Stimulated activated CD4-positive, alpha-beta T cell treated with anti-CD3 and anti-CD28 coated beads, Interleukin-2, amount 100 ng/mL, for 48 hours (primary cell): ENCODE measurements at places on chromosomes 11 and 22.
A peak's percentile ranks its signal among the peaks of the same experiment; 100 is the strongest.

DNA sequence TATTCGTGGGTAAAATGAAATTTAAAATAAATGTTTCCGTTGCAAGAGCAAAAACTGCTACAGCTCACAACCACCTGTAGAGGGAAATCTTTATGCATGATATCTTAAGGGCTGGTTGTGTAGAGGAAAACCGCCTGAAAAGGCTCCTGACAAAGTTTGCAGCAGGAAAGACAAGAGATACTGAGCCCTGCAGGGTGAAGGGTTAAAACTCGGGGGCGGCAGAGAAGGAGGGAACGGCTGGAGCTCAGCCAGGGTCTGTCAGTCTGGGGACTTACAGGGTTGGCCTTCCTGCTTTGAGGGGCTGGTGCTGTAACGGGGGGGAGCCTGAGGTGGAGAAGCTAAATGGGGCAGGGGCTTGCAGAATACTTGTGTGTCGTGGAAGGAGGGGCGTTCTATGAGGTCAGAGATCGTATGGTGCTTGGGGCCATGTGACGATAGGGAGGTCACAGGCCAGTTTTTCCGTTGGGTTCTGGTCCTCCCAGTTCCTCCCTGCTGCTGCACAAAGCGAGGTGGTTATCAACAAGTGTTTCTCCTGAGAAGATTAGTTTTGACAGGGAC lies 122.9 kb upstream of the HSD17B12 start:
- DNase-seq: no peak

DNA sequence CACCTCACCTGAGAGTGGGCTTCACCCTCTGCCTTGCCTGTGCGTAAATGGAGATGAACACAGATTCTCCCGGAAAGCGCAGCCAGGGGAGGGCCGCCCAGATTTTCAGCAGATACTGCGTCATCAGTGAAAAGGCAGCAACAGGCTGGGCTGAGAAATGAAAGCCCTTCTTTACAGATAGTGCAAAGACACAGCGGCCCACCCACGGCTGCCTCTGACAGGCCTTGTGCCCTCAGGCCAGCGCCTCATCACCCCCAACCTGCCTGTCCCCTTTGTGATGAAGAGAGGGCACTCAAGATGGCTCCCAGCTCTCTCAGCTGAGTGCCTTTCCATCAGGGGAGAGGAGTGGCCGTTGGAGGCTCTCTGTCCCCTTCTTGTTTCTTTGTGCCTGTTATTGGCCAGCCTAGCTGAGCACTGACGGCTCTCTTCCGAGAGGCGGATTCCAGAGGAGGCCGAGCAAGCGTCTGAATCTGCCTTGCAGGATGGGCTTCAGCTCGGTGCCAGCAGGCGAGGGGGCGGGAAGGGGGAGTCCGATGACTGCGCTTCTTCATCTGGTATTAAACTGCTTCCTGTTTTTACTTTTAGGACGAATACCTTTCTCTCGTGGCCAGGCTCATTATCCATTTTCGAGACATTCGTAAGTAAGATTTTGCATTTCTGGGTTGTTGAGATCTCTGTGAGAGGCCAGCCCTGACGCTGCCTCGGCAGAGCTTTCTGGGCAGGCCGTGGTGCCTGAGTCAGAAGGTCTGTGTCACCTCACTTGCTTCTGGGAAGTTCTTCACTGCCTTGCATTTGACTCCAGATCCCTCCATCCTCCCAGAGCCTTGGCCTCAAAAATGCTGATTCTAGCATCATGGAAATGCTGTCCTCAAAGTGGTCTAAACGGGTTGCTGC lies 43.7 kb downstream of the MED15 start:
- DNase-seq: peak; percentile 59

DNA sequence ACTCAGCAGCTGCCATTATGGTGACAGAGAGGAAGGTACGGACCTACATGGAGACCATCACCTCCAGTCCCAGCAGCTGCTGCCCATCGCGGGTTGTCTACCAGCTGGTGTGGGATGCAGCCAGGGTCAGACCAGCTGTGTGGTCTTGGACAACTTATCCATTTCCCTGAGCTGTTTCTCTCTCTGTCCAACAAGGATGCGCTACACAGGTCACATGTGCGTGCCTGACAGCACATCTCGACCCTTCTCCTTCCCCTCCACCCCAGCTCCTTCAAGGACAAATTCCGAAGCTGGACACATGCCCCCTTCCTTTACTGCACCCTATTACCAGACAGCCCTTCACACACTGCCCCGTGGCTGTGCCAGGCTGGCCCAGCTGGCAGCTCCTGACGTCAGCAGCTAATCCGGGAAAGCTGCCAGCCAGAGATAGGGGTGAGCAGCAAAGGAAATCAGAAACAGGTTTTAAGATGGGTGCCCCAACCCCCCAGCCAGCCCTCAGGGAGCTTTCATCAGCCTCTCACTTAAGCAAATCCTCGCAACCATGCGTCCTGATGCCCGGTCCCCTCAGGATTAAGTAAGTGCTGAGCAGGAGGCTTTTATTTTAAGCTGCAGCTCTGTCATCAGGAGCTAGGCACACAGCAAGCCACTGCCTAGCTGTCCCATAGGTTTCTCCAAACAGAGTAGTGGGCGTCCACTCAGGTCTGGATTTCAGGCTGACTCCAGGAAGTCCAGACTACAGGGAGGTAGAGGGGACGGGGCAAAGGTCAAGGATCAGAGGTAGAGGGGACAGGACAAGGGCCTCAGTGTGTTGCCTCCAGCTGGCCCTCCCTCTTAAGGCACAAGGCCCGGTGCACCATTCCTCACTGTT lies 20.3 kb downstream of the TEF start:
- no peak for DNase-seq

GRCh38 chr22:45497351-45498145 lies 5.1 kb upstream of the FBLN1 start:
- DNase-seq: no peak

- no peak for DNase-seq
Measured at GRCh38 chr22:44247346-44247745, 65.4 kb downstream of the SHISAL1 start.

DNA sequence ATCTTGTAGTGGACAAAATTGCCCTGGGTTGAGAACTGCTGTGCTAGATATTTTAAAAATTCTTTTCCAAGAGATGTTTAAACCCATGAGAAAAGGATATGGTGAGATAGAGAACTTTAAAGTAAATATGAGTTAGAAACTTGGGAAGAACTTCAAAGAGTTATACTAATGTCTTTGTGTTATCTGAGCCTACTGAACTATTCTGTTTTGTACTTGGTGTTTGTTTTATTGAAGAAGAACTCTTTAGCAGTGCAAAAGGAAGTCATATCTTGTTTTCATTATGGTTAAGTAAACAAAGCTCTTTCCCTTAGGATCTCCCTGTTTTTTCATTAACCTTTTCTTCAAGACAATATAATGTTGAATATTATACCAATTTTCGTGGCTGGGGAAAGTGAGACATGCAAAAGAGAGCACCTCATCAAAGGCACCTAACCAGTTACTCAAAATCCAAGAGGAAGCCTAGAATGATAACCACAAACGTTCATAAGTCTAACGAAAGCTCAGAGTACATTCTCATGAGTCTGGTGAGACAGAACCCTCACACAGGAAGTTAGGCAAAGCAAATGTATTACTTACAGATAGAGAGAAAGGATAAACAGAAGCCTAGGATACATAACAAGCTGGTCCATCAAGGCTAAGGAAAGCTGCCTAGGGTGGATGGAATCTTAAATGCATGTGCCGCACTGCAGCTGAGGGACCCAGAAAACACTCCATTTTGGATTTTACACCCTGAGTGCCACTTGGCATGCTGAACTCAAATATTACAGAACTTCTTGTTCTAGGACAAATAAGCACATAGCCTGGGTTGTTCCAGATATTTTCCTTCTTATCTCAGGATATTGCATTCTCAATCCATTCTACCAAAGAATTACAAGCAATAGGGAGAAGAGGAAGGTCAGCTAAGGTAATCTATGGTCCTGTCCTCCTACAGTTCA lies 112.5 kb upstream of the ANO3 start:
- no peak for DNase-seq

DNA sequence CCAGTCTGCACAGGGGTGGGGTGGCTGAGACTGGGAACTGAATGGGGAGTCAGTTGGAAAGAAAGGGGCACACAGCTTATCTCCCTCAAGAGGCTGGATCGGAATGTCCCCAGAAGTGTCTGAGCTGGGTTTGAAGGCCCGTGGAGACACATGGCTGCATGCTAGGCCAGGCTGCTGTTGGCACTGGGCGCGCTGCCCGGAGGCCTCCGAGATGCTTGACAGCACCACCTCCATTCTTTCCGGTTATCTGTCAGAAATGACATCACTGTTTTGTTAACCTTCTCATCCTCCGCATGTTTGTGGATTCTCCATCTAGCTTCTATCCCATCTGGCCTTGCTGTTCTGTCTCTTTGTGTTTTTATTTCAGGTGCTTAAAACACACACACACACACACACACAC lies 85.5 kb downstream of the APIP start:
- no peak for DNase-seq

- no peak for DNase-seq
Measured at GRCh38 chr22:27868732-27869282, 50.2 kb downstream of the PITPNB start.

DNA sequence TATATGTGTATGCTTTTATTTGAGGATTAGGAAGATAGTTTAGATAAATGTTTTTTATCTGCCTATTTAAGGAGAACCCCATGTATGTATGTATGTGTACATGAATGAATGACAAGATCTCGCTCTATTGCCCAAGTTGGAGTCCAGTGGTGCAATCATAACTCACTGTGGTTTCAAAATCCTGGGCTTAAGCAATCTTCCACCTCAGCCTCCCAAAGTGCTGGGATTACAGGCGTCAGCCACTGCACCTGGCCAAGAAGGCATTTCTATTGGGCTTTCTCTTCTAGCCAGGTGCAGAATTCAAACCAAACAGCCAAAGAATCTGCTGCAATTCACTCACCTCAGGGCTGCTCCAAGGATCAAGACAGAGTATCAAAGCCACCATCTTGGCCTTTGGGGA lies 25.5 kb upstream of the DGKZ start:
- DNase-seq: no peak

- no peak for DNase-seq
Measured at GRCh38 chr11:94130298-94131046, 1.8 kb downstream of the PANX1 start.

- no peak for DNase-seq
Measured at GRCh38 chr11:76159303-76159937, 46.9 kb downstream of the WNT11 start.

DNA sequence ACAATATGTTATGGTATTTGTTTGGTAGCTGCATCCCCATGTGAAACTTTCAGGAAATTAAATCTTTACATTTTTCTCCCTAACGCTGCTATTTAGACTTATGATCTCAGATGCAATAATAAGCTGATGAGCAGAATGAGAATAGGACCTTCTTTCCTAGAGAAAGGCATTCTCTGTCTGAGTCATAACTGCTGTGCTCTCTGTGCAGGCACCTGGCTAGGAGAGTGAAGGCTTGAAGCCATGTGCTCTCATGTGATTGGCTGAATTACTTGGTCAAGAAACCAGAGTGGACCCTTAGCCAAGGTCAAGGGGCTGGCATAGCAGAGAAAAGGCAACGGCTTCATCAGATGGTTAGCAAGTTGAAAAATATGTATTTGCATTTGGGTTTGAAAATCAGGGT lies 185.0 kb downstream of the ADAMTS15 start:
- no peak for DNase-seq

- no peak for DNase-seq
Measured at GRCh38 chr11:19578871-19579270, 133.8 kb upstream of the NAV2 start.

- DNase-seq: no peak
Measured at GRCh38 chr11:13126430-13126829, 117.3 kb downstream of the RASSF10 start.

DNA sequence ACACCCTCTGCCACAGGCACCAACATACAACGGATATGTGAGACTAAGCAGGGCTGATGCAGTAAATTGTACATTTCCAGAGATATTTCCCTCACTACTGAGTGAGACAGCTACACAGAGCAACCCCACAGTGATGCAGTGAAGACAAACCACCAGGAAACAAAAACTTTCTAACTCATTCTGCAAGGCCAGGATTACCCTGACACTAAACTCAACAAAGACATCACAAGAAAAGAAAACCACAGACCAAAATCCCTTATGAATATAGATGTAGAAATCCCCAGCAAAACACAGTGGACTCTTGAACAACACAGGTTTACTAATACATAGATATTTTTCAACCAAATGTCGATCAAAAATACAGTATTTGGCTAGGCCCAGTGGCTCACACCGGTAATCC lies 1.5 kb upstream of the SLC7A4 start:
- no peak for DNase-seq

GRCh38 chr11:92967178-92967577 lies 2.3 kb upstream of the MTNR1B start:
- no peak for DNase-seq

GRCh38 chr22:35835998-35836691 lies 118.5 kb downstream of the APOL5 start:
- no peak for DNase-seq

DNA sequence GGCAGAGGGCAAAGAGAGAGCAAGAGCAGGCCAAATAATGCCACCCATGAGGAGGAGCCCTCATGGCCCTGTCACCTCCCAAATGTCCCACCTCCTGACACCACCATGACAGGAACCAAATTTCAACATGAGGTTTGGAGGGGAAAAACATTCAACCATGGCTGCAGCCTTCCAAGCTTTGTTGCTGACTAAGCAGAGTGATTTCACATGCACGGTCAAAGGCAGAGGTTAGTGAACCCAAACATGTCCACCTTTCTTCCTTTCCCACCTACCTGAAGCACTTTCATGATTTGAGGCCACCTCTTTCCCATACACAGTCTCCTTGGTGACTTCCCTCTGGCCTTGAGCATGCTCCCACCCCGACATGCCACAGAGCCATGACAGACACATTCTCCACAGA lies 89.7 kb downstream of the C11orf91 start:
- no peak for DNase-seq

- no peak for DNase-seq
Measured at GRCh38 chr22:27201276-27201675, 543.9 kb downstream of the MIAT start.

DNA sequence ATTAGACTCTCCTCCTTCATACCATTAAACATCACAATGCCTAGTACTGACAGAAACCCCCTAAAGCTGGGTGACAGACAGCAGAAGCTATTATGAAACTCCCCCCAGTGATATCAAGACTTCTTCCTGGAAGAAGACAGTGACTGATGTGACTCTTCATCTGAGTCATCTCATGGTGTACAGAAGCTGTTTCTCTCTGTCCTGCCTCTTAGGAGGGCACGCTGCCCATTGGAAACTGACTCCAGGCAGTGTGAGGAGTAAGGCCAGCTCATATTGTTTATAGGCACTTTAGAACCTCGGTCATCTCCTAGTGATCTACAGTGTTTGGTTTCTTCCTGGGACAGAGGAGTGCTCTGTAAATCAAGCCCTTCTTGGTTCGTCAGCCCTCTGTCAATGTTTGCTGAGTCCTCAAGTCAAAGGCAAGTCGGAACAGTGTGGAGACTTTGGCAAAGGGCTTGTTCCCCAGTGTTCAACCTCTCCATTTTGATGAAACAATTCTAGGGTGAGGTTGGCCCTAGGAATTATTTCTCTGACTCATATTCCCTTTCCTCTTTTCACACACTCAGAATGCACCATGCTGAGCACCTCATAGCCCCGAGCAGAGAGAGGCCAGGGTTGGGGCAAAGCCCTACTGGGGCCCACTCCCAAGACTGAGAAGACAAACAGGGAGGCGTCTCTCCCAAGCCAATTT lies 172.5 kb upstream of the TMEM45B start:
- DNase-seq: no peak
